ENCODE measurements at places on chromosomes 3 and 15.

GRCh38 chr3:71311661-71312046, 271.9 kb downstream of the FOXP1 start:
- DNase-seq: no peak

GRCh38 chr3:141646760-141647561, 91.1 kb upstream of the RNF7 start:
- no peak for DNase-seq

- DNase-seq: no peak
These were observed 87.3 kb upstream of the THBS1 start for GRCh38 chr15:39493424-39494067.

GRCh38 chr3:161423911-161424522, 52.7 kb upstream of the SPTSSB start:
- DNase-seq: no peak

- DNase-seq: no peak
These were observed 351.5 kb upstream of the ICE2 start for GRCh38 chr15:60830479-60830878.

GRCh38 chr3:28901018-28901417, 379.9 kb upstream of the RBMS3 start:
- no peak for DNase-seq

DNA sequence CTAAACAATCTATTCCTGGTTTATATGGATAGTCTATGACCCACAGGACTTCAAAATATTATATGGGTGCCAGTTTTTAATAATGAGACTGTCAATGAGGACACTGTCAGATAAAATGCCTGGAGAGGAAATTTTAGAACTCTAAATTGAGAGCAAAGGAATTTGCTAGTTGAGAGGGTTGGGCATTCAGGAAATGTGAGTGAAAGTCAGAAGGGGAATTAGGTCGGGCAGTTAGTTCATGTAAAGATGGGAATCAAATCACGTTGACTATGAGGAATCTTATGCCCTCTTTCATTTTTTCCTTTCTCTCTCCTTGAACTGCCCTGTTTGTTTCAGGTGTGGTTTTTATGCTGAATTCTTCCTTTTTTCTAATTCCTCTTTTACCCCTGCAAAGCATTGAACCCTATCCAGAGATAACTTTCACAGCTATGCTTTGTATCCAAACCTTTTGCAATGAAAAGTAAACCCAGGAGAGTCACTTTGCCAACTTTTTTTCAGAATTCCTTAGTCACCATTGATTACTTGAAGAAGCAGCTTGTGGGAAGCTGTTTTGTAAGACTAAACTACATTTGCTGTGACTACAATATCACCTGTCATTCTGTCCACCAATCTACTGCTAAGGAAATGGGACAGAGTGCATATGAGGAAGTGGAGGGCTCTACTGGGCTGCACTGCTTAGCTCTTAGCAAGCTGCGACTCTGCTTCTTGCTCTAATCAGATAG, 27.8 kb downstream of the CHP1 start:
- no peak for DNase-seq

DNA sequence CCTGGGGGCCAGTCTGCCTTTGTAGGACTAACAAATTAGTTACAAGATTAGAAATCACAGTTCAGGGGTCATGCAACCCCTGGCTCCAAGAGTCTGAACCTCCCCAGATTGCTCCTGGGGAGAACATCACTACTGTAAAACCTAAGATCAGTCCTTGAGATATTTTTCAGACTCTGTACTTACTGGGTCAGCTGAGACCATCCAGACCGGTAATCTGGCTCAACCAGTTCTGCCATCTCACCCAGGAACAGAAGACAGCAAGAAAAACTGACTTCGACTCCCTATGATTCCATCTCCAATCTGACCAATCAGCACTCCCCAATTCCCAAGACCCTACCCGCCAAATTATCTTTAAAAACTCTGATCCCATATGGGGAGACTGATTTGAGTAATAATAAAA, 47.5 kb downstream of the NMD3 start:
- no peak for DNase-seq

Measured in activated CD4-positive, alpha-beta T cell treated with anti-CD3 and anti-CD28 coated beads for 1 hour (primary cell).